Type B pancreatic cell (in vitro differentiated cells): ENCODE measurements at places on chromosomes 3 and 15. TPM values are rescaled to one million over a fixed set of nuclear protein-coding genes. Genes with fewer than 3 reads are reported as not detected.
A peak's percentile ranks its signal among the peaks of the same experiment; 100 is the strongest.

- H3K27me3 ChIP-seq = peaks cover 3% of the 10 kb centered on the region
- no peak overlapping the region for H3K4me3 ChIP-seq
- H3K36me3 ChIP-seq = no peaks in the 10 kb centered on the region
- DNase-seq = no peak
- no peak overlapping the region for H3K27ac ChIP-seq
- peaks cover 23% of the 10 kb centered on the region for H3K4me1 ChIP-seq
These were observed 55.3 kb downstream of the LINGO1 start for GRCh38 chr15:77577366-77577950.

DNA sequence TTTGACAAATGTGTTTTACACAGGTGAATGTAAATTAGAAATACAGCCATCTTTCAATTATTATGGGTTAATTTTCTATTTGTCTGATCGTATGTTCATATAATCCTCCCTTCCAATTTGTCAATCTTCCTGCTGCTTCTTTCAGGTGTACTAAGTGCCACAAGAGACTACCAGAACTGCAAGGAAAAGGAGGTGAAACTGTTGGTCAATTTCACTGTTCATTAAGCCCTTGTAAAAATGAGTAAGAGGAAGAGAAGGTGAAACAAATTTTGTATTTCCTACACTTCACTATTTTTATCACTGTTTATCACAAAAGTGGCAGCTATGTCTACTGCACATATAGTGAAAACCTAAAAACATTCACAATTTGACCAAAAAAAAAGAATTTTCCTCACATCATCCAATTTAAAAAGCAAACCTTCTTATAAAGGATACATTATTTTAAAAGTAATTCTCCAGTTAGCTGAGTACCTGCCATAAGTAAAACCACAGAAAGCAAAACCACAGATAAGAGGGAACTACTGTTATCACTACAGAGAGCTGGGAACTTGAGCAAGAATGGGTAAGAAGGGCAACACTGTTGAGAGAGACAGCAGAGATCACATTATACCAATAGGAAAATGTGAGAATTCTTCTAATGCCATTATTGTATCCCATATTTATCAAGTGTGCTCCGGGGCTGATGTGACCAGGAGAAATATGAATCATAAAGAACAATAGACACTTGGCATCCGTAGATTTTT, 163.0 kb downstream of the TBC1D5 start:
- H3K36me3 ChIP-seq = no peaks in the 10 kb centered on the region
- no peak overlapping the region for H3K27ac ChIP-seq
- H3K27me3 ChIP-seq = no peaks in the 10 kb centered on the region
- H3K4me3 ChIP-seq = no peak overlapping the region

- H3K27ac ChIP-seq = no peak overlapping the region
- DNase-seq = no peak
- peaks cover 12% of the 10 kb centered on the region for H3K4me1 ChIP-seq
These were observed 37.4 kb upstream of the ITGA11 start for GRCh38 chr15:68469162-68470048.

Gene TMEM108
- 4.8 and 7.4 TPM in 2 replicates for total RNA-seq

Gene HOMER2
- total RNA-seq = 18.8 and 23.4 TPM in 2 replicates

Gene ACAN
- total RNA-seq = 0.05 and 6.9 TPM in 2 replicates

Gene THPO
- total RNA-seq = 0.41 and 0.52 TPM in 2 replicates

Gene CYP1A1
- 189 and 410 TPM in 2 replicates for total RNA-seq

GRCh38 chr15:92845126-92845508, 55.0 kb upstream of the CHD2 start:
- no peaks in the 10 kb centered on the region for H3K27me3 ChIP-seq
- H3K27ac ChIP-seq = peak overlapping the region; percentile 95
- peaks cover 34% of the 10 kb centered on the region for H3K4me1 ChIP-seq
- DNase-seq = no peak
- peak overlapping the region; percentile 8 for H3K4me3 ChIP-seq
- peaks cover 4% of the 10 kb centered on the region for H3K36me3 ChIP-seq

Gene GRM7
- 9.9 and 10.8 TPM in 2 replicates for total RNA-seq

Gene CEP19
- total RNA-seq = 1.1 and 4.5 TPM in 2 replicates

GRCh38 chr3:132432639-132433038, 15.3 kb downstream of the DNAJC13 start:
- peak overlapping the region; percentile 27 for H3K27ac ChIP-seq
- H3K36me3 ChIP-seq = peaks cover 20% of the 10 kb centered on the region
- DNase-seq = no peak
- H3K4me1 ChIP-seq = peaks cover 4% of the 10 kb centered on the region
- no peak overlapping the region for H3K4me3 ChIP-seq
- no peaks in the 10 kb centered on the region for H3K27me3 ChIP-seq

- no peaks in the 10 kb centered on the region for H3K27me3 ChIP-seq
- H3K36me3 ChIP-seq = peaks cover 12% of the 10 kb centered on the region
- peak overlapping the region; percentile 52 for H3K4me3 ChIP-seq
- peaks cover 20% of the 10 kb centered on the region for H3K4me1 ChIP-seq
- DNase-seq = no peak
- H3K27ac ChIP-seq = no peak overlapping the region
These were observed 2.7 kb downstream of the ZNF654 start for GRCh38 chr3:88061746-88062145.

Gene TOPBP1
- total RNA-seq = 30.5 and 44.4 TPM in 2 replicates

- no peak overlapping the region for H3K27ac ChIP-seq
- no peak overlapping the region for H3K4me3 ChIP-seq
- H3K36me3 ChIP-seq = peaks cover 16% of the 10 kb centered on the region
- DNase-seq = no peak
These were observed 108.8 kb downstream of the FAIM start for GRCh38 chr3:138717348-138717747.
